ENCODE measurements at places on chromosomes 16 and 17. TPM values are rescaled to one million over a fixed set of nuclear protein-coding genes. Genes with fewer than 3 reads are reported as not detected.

HEATR9 gene
- 0.38 TPM for total RNA-seq

MYL11 gene
- total RNA-seq, result 1.2 TPM

KIF2B gene
- not detected for total RNA-seq

DNAH17 gene
- total RNA-seq, result 0.41 TPM

ZNF423 gene
- not detected for total RNA-seq

JPT2 gene
- total RNA-seq, result 61.5 TPM

FAHD1 gene
- total RNA-seq, result 14.2 TPM

SLC47A1 gene
- total RNA-seq, result not detected

SNX20 gene
- 24.6 TPM for total RNA-seq

FNDC8 gene
- not detected for total RNA-seq

PRSS27 gene
- 1.4 TPM for total RNA-seq

TSR1 gene
- 75.8 TPM for total RNA-seq

SLC26A11 gene
- total RNA-seq, result 1.7 TPM

USP6 gene
- 0.04 TPM for total RNA-seq

CRYM gene
- not detected for total RNA-seq

IKZF3 gene
- 52.1 TPM for total RNA-seq

ODAD4 gene
- 1.4 TPM for total RNA-seq

TNFSF13 gene
- 4.0 TPM for total RNA-seq

XAF1 gene
- total RNA-seq, result 18.4 TPM

CORO1A gene
- 1,130 TPM for total RNA-seq

CCL7 gene
- not detected for total RNA-seq

ASGR1 gene
- 2.6 TPM for total RNA-seq

SETD1A gene
- 19.2 TPM for total RNA-seq

ODF4 gene
- not detected for total RNA-seq

TNP2 gene
- total RNA-seq, result not detected

TTYH2 gene
- 3.4 TPM for total RNA-seq

TP53TG3B gene
- total RNA-seq, result not detected

TMEM132E gene
- not detected for total RNA-seq
